Glomerular endothelial cell (primary cell): ENCODE measurements at places on chromosomes 2 and 18. TPM values are rescaled to one million over a fixed set of nuclear protein-coding genes. Genes with fewer than 3 reads are reported as not detected.
A peak's percentile ranks its signal among the peaks of the same experiment; 100 is the strongest.

GRCh38 chr2:130303169-130303568 is 39.5 kb upstream of the IMP4 start:
- no peak for DNase-seq

CROCC2 gene
- total RNA-seq = not detected in 2 replicates

DNA sequence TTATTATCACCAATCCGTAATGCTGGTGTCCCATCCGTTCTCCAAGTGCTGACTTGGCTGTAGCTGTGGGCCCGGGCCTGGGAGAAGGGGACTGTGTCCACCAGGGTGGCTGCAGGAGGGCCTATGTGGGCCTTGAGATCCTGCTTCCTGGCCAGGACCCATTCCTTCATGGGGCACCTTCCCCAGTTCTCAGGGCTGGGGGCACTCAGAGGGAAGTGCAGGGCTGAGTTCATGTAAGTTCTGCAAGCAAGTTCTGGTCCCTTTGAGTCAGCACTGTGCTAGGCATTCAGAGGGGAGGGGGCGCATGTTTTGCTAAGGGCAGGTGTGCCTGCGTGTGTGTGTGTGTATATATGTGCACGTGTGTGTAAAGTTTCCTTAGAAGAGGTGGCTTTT is 94.0 kb downstream of the GLI2 start:
- no peak for DNase-seq

TMEM178A gene
- 0.68 and 1.9 TPM in 2 replicates for total RNA-seq

TAF1B gene
- 8.5 and 14.4 TPM in 2 replicates for total RNA-seq

GRCh38 chr2:48600204-48600813 is 17.3 kb upstream of the GTF2A1L start:
- peak; percentile 45 for DNase-seq

NETO1 gene
- 1.3 and 2.0 TPM in 2 replicates for total RNA-seq

DNA sequence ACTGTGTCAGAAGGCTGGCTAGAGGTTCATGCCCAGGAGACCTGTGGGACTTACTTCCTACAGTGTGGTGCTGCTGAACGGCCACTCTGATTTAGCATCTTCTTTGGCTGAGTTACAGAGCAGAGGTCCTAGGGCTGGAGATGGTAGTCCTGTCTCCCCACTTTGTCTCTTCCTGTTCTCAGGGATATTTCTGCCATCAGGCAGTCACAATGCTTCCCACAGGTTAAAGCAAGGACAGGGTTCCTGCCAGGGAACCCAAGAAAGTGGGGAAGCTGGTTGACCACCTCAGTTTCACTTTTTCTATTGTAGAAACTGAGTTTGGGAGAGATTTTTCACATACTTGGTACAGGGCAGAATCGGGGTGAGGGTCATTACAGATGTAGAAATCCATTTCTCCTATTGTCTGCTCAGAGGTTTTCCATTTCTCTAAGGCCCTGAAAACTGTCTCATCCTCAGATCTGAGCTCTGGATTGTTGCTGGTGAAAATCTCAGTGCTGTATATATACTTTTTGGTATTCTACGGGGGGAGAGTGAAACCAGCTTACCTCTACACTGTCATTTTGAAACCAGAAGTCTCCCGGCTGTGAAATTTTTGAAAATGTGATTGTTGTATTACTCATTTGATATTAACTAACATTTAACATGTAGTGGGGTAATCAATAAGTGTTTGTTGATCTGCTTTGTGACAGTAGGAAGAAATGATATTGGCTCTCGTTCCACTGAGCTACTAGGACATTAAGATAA is 37.0 kb upstream of the MEP1B start:
- DNase-seq = no peak

DNA sequence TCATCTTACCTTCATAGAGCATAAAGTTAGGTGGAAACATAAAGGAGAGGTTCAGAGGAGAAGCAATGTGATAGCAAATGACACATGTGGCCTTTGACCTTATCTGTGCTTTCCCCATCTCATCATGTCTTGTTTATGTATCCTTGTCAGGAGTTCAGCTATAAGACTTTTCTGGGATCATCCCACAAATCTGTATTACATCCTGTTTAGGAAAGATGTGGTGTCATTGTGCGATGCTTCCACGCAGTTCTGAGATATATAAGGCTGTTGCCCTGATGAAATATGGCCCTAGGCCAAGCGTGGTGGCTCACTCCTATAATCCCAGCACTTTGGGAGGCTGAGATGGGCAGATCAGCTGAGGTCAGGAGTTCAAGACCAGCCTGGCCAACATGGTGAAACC is 15.5 kb upstream of the MGAT5 start:
- DNase-seq = no peak
